ENCODE measurements at places on chromosomes 5 and 9.

GRCh38 chr9:6243746-6244145, 28.1 kb downstream of the IL33 start:
- no peak for DNase-seq

DNA sequence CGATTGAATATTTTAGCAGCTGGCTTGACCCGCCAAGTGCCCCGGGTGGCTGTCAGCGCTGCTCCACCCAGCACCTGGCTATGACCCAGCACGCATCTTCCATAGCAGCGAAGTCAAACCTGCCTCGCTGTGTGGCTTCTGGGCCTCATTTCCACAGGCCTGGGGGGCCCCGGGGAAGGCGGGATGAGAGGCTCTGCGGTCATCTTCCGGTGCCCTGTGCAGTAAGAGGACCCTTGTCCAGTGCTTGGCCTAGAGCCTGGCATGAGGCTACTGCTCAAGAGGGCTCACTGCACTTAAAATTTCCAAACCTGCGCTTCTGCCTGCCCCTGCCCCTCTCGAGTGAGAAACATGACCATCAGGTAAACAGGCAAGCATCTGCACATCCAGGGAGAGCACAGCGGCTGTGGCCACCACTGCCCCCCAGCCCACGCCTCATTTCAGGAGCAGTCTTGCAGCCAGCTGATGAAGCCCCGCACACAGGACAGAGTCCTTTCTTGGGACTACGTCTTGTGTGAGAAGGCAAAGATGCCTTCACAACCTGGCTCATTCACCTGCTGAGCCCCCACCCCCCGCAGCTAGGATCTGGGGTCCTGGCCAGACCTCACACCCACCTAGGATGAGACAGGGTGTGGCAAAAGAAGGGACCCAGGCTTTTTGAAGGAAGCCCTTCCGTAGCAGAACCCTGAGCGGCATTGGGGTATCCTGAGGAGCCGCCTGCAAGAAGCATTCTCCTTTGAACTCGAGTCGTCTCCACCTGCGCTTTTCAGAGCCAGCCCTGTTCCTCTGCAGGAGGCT, 69.5 kb upstream of the UNC5A start:
- DNase-seq: no peak

DNA sequence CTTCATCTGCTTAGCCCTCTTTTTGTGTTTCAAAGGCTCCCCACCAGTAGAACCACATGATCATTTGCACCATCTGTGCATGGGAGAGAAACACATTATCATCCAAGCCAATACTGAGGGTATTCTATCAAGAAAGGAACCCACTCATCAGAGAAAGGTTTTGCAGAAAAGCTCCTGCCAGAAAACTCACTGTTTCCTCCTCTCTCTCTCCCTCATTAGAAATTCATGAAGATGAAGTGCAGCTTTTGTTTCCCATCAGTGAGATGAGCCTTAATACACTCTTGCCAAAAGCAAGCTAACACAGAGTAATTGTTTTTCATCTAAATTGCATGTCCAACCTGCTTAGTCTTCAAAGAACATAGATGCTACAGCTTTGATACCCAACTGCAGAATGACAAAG, 142.4 kb upstream of the GRAMD2B start:
- no peak for DNase-seq

GRCh38 chr5:8953911-8954438, 591.9 kb downstream of the SEMA5A start:
- DNase-seq: no peak

DNA sequence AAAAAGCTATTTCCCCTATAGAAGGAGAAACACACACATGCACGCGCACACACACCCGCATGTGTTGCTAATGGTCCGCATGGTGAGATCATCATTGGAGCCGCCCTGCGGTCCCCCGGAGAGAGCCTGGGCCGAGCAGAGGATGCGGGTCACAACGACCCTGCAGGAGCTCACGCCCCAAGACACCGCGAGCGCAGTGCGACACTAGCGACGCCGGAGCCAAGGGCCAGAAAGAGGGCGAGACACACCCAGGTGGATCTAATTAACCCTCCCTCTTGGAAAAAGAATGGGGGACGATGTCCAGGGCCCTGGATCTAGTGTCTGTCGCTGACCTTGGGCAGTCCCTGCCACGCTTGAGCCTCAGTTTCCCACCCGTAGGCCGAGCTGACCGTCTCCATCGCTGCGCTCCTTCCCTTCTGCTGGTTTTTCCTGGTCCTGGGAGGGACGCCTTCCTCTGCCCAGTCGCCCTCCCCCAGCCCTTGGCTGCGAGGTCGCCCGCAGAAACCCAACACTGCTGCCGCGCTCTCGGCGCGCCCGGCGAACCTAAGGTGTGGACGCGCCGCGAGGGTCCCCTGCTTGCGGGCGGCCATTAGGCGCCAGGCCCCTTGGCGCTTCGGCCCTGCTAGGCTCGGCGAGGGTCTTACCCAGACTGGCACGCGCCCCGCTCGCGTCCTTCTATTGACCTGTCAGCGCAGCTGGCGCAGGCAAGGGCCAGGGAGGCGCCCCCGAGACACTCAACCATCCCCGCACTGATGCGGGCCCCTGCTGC, 47.5 kb upstream of the RNF20 start:
- DNase-seq: no peak

- DNase-seq: no peak
Measured at GRCh38 chr5:5798041-5798440, 375.6 kb downstream of the ICE1 start.

DNA sequence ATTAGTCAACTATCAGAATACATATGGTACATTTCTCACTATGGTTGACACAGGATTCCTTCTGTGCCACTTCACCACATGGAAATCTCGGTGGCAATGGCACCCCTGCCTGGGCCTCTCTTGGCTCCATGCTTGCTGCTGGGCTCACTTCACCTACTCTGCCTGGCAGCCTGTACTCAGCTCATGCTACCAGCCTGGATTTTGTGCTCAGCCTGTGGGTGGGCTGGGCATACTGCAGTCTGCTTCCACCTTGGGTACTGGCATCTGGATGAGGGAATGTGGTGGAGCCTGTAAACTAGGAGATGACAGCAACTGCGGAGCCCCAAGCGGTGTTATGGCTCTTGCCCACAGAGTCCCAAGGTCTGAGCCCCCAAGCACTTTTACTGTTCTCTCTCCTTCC, 604.1 kb downstream of the MTRR start:
- no peak for DNase-seq

- DNase-seq: no peak
Measured at GRCh38 chr5:159951834-159952233, 35.6 kb downstream of the ADRA1B start.

- no peak for DNase-seq
Measured at GRCh38 chr5:172683264-172683644, 42.2 kb downstream of the NEURL1B start.

DNA sequence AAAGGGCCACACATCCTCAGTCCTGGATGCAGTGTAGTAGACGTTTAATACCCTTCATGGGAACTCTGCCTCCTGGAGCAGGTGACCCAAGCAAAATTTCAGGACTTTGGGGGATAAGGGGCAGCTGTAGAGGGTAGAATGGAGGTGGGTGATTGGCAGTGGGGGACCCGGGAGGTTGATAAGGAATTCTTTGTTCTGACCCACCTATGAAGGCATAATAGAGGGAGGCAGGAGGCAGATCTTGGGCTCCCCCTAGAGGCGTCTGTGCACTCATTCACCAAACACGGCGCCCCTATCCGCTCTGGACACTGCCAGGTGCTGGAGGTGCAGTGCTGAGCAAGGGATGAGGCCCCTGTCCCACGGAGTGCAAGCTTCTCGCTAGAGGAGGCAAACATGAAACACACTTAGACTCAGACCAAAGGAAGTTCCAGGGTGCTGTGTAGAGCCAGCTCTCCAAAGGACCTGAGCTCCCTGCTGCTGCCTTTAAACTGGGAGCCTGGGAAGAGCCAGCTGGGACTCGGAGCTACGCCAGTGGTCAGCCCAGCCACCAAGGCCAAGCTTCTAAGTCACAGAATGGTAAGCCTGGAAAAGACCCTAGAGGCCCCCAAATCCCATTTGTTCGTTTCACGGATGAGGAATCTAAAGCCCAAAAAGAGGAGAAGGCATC, 7.7 kb downstream of the IL17B start:
- DNase-seq: no peak

DNA sequence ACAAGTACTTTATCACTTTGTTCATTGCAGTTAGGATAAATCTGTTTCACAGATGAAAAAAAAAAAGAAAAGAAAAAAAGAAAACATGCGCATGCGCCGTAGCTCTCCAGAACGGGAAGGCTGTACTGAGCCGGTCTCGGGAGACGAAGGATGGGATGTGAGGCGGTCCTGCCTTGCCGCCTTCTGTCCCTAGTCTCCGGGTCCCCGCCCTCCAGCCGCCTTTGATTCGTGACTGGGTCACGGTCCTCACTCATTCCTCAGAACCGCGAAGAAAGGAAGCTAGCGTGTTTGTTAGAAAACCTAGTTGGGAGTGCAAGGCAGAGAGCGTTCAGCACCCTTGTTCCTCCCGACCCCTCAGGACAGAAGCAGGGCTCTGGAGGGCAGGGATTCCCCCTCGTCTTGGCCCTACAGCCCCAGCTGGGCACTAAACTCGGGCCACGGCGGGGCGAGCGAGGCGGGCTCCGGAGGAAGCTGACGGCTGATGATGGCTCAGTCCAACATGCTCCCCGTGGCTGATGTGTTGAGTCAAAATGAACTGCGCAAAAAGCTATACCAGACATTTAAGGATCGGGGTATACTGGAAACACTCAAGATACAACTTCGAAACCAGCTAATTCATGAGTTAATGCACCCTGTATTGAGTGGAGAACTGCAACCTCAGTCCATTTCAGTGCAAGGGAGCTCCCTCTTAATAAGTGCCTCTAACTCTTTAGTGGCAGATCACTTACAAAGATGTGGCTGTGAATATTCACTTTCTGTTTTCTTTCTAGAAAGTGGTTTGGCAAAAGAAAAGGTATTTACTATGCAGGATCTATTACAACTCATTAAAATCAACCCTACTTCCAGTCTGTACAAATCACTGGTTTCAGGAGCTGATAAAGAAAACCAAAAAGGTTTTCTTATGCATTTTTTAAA, 40.0 kb downstream of the CPLANE1 start:
- no peak for DNase-seq

DNA sequence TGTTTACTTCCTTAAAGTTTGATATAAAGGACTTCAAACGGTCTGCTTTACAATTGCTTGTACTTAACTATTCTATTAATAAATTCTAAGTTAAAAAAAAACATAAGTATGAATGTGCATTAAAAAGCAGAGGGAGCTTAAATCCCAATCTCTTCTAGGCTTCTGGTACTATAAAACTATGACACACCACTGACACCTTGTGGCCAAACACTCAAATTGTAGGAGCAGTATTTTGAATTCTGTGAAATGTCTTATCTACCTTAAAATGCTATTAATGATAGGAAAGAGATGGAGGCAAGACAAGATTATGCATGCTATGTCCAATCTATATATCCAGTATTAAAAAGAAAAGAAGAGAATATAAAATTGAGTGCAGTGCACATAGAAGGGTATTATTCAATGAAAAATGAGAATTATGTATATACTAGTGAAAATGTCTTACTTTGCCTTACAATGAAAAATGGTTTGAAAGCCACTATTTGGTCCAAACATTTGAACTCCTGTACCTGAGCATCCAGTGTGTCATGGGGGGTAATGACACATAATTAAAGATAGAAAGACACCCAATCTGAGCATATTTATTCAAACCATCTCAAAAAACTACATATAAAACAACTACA, 87.6 kb downstream of the ERP44 start:
- DNase-seq: no peak

GRCh38 chr9:121772600-121773285, 121.3 kb downstream of the DAB2IP start:
- peak; percentile 53 for DNase-seq

GRCh38 chr9:75108571-75108970, 20.3 kb downstream of the OSTF1 start:
- DNase-seq: no peak

DNA sequence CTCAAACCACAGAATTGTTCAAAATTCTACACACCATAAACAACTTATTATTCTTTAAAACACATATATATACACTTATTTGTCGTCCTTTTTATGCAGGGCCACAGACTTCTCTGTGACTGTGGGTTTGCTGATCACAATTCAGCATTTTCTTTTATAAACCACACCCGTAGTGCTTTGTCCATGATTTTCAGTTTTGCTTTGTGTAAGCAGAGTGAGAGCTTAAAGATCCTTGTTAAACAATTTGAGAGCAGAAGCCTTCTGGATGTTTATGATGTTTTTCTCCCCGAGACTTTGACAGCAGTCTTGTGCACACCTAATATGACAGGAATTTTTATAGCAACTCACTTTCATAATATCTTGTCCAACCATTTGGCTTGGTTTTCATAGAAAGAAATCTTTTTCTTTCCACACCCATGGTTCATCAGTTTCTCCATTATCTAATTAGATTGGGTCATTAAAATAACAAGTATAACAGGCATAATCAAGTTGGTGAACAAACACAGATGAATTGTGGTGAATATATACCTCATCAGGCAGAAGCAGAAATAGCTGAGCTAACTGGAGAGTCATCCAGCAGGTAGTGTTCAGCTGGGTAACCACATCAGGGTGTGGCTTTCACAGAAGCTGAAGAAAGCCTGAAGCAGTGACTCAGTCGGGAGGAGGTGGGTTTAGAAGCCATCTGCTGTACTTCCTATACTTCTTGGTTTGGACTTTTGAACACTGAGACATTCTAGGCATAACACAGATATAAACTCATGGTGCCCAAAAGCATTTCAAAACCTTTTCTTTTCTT, 232.8 kb downstream of the DOCK8 start:
- no peak for DNase-seq

DNA sequence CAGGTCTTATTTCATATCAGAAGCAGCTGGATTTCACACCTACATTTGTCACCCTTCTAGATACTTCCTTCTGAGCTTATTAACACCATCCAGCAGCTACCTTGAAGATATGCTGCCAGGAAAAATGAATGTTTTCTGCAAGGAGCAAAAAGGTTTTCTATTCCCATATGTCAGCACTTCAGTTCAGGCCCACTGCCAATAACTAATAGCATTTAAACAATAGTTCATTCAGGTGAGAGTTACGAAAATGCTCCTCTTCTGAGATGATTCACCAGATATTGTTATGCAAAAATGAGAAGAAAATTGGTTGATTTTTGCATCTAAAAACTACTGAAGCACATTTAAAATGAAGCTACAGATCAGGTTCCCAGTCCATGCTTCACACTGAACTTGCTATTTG, 56.4 kb upstream of the ISL1 start:
- no peak for DNase-seq

- no peak for DNase-seq
Measured at GRCh38 chr9:112864982-112865381, 25.7 kb downstream of the SLC46A2 start.

GRCh38 chr9:97866300-97866699, 13.3 kb downstream of the FOXE1 start:
- DNase-seq: no peak

GRCh38 chr5:62934319-62934718, 355.7 kb downstream of the LRRC70 start:
- DNase-seq: no peak

DNA sequence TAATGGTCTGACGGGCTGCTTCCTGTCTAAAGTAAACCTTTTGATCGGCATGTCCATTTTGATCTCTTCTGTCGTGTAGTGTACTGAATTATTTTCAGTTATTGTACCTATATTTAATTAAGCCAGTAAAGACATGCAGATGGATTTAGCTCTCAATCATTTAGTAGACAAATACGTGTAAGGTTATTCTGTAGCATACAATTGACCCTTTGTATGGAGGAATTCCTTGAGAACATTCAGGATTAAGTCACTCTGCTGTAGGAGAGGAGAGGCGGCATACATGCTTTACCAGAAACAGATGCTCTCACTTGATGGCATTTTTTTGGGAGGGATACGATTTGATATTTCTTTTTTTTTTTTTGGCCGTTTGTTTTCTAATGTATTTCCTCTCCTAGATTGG, 141.0 kb downstream of the PBX3 start:
- no peak for DNase-seq

GRCh38 chr9:83299571-83299970, 236.6 kb upstream of the RASEF start:
- no peak for DNase-seq

GRCh38 chr5:43209833-43210232, 17.8 kb downstream of the NIM1K start:
- no peak for DNase-seq

Data from ascending aorta (tissue), 2 donors.